ENCODE measurements at places on chromosomes 7 and 10.

GRCh38 chr10:81104494-81104893, 566.8 kb downstream of the SH2D4B start:
- DNase-seq = no peak

- no peak for DNase-seq
These were observed 72.4 kb upstream of the LOXL4 start for GRCh38 chr10:98340261-98340939.

DNA sequence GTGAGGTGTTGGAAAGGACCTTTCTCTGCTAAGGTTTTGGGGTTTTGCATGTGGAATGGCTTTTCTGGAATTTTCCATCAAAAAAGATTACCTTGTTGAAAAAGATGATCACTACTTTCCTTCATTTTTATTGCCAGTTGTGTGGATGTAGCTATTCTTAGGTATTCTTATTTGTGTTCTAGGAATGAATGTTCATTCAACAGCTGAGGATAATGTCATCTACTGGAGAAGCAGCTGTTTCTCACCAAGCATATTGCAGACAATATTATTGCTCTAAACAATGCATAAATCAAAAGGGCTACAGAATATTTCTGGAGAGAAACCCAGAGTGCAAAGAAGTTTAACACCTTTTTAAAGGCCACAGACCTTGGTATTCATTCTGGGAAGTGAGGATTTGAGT, 145.6 kb upstream of the CALCR start:
- no peak for DNase-seq

DNA sequence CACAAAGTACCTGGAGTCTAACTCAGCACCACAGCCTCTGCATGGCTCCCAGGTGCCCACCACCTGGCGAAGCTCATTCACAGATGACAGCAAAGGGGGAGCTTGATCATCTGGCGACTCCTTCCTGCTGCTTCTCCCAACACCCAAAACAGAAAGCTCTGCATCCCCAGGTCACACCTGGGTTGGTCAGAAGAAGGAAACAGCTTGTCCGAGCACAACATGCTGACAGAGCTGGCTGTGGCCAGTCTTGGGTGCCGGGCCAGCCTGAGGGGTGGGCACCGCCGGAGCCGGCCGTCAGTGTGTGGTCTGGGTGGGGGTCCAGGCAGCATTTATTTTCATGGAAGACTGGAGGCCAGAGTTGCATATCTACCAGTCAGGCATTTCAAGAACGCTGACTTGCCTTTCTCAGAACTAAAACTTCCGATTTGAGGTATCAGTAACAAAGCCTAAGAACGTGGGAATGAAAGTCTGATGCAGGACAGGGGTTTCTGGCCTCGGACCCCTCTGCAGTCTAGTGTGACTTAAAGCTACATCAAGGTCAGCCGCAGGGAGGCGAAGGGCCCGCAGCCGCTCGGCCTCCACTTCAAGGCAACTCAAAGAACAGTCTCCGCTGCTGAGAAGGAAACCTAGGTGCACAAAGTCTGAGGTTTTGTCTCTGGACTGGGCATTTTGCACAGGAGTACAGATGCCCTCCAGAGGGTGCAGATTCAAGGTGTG, 109.6 kb downstream of the CYTH3 start:
- no peak for DNase-seq

DNA sequence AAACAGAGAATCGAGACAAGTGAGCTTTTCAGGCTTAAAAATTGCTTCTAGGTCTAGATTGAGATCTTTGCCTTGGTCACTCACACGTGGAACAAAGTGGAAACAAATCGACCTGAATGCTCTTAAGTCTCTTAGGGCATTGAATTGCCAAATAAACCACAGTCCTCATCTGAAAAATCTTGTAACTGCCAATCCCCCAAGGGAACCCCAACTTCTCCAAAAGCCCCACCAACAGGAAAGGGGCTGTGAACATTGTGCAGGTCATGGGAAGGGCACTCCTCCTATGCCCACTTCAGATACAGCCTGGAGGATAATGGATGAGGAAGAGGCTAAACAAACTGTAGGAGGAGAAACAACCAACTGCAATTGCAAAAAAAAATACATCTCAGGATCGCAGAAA, 91.3 kb downstream of the DGKI start:
- no peak for DNase-seq

DNA sequence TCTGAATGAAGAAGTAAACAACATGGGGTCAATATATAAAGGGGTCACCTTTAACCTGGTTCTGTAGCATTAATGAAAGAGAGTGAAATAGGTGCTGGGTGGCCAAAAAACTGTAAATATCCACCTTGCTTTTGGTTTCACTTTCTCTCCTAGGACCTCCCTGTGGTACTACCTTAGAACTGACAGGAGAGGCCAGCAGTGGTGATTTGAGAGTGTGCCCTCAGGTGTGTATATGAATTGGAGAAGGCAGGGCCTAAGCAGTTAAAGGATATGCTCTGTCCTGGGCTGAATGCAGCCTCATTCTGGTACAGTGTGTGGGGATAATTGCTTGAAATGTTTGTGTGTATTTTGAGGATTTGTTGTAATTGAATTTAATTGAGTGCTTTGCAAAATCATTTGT, 62.0 kb downstream of the BBS9 start:
- no peak for DNase-seq

- no peak for DNase-seq
These were observed 466.5 kb upstream of the NRP1 start for GRCh38 chr10:33800986-33801385.

GRCh38 chr7:143405173-143406001, 3.3 kb downstream of the EPHA1 start:
- DNase-seq = no peak

DNA sequence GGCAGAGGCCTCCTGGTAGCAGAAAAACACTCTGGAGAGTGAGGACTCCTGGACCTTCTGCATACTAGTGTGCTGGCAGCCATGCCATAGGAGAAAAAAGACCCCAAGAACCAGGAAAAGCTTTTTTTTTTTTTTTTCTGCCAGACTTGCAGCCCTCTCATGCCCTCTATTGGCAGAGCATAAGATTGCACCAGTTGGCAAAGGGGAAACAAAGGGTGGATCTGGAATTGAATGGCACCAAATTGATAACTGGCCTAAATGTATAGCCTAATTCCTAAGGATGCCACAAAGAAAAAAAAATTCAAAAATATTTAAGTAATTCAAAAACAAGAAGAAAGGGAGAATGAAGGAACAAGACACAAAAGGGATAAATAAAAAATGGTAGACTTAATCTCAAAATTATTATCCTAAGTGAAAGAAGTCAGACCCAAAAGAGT, 112.5 kb upstream of the GHITM start:
- DNase-seq = no peak

GRCh38 chr10:87864496-87865059, 1.2 kb downstream of the PTEN start:
- DNase-seq = no peak

GRCh38 chr7:1670894-1671593, 967 bp downstream of the ELFN1 start:
- DNase-seq = no peak

Measured in T-helper 22 cell (primary cell).